ENCODE measurements at places on chromosomes 2 and 18. TPM values are rescaled to one million over a fixed set of nuclear protein-coding genes. Genes with fewer than 3 reads are reported as not detected.

- DNase-seq, result no peak
These were observed 48.3 kb upstream of the TMEM18 start for GRCh38 chr2:725468-725867.

GRCh38 chr2:60476206-60476954, 77.1 kb downstream of the BCL11A start:
- no peak for DNase-seq

DNA sequence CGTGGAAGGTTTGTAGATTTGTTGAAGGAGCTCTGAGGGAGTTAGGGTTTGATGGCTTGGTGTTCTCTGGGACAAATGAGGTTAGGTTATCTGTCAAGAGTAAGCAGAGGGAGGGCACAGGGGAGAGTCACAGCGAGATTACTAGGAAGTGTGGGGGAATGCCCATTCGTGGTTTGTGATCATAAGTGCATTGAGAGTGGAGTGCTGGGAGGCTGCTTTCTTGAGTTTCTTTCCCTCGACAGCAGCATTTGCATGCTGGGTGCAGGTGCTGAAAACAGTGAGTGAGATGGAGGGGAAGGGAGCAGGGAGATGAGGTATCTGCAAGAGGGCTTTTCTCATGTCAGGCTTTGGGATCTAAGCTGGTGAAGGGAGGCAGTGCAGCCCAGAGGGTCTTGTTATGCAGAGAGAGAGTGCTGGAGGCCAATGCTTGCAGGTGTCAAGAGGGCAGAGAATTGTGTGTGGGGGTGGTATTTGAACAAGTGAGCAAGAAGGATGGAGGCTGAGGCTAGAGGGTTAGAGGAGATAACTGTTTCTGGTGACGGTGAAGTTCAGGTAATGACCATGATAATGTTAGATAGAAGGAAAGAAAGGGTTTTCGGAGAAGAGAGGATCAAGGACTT, 8.8 kb downstream of the RALB start:
- DNase-seq, result no peak

- DNase-seq, result no peak
These were observed 8.3 kb downstream of the MDH1B start for GRCh38 chr2:206756816-206757215.

DNA sequence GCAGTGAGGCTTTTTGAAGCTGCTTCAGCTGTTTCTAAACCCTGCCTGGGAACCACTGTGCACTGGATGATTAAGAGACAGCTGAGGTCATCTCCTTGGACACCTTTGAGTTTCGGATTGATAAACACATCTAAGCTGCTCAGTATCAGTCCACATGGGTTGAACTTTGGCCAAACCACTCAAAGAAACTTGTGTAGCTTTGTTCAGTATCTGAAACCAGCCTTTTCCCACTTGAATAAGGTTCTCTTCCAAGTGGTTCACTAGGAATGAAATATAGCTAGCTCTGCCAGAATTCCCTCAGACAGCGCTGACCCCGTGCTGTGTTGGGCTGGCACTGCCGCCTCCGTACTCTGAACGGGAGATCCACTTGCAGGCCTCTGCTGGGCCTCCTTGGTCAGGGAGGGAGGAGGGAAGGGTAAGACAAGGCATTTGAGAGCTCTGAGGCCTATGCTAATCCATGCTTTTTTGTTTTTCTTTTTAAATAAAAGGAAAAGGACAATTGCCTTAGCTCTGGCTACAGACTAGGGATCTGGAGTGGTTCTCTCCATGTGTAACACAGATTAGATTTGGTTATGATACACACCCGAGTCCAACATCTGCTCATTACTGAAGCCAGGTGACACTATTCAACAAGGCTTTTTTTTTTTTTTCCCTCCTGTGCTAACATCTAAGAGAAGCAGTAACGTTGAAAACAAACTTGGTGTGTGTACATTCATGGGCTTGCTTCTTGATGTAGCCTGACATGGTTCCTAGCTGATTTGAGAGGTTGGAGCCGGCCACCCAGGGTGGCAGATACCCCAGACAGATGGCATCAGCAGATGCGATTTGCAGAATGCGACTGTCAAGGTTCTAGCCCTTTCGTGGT, 67.7 kb downstream of the NCK2 start:
- DNase-seq, result no peak

DNA sequence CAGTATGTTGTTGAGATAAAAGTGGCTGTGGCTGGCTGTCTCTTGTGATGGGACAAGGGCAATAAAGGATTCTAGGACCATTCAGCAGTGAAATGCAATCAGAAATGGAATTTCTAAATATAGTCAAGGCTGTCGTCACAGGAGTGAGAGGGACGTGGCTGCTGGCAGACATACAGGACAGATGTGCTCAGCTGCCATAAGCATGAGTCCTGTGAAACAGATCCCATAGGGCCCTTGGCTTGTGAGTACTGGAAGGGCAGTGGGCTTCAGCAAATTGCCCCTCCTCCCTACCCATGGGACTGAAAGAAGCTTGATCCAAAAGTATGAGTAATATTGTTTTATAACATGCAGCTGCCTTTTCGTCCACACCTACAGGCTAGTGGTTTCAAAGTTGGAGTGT, 4.2 kb upstream of the CNNM3 start:
- DNase-seq, result no peak

- DNase-seq, result no peak
These were observed 104.4 kb upstream of the SLC8A1 start for GRCh38 chr2:40556293-40556692.

DNA sequence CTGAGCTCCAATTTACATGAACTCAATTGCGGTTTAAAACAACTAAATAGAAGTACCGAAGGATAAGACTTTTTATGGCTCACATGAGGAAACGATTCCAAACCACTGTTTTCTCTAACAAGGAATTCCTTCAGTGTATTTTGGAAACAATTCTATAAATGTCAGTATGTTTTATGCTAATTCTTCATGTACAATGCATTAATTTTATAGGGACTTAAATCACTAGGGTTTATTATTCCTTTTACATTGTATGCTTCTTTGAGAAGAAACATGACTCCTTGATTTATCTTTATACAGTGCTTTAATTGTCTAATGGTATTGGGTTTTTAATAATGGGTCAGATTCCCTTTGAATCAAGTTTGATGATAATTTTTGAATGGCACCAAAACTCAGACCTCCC, 566.8 kb downstream of the EPHA4 start:
- no peak for DNase-seq

DNA sequence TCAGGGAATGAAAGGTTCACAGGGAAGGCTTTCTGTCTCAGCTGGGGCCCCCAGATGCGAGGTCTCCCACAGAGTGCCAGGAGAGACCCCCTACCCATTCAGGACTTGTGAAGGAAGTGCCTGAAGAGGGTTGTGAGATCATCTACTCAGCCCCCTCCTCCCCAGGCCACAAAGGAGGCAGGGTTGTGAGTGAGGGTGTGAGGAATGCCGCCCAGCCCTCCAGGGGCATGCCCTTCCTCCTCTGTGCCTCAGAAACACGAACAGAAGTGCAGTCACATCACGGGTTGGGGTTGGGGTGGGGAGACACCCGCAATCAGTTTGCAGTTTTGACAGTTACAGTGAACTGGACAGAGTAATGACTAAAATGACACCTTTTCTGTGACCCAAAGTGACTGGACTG, 5.0 kb downstream of the MAL start:
- no peak for DNase-seq

GRCh38 chr2:53474914-53475313, 292.7 kb upstream of the CHAC2 start:
- no peak for DNase-seq

GRCh38 chr2:226934546-226935201, 98.8 kb downstream of the RHBDD1 start:
- DNase-seq, result no peak

DNA sequence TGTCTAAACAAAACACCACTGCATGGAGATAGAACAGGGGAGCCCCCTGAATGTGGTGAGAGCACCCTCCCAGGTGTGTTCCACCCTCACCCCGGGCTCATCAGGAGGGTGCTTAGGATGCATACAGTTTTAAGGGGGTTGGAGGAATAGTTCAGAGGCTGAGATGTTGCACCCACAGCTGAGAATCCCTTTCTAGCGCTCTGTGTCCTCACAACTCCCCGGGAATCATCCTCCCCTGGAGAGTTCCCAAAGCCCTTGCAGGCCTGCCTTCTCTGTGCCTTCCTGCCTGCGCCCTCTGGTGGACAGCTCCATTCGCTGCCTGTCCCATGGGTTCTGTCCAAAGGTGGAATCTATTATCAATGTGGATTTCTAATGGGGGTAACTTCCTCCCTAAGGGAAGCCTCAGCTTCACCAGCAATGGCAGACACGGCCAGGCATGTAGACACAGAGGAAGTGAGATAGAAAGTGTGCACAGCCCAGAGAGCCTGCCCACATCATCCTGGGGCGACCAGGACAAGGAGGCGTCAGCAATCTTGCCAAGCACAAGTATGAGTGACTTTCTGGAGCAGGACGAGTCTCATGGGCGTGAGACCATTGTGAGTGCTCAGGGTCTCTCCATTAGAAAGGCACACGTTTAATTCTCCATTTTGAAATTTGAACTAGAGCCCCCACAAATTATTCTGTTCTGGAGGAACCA, 1.2 kb upstream of the UGT1A5 start:
- no peak for DNase-seq

GRCh38 chr2:2075875-2076529, 255.1 kb downstream of the MYT1L start:
- DNase-seq, result no peak

DNA sequence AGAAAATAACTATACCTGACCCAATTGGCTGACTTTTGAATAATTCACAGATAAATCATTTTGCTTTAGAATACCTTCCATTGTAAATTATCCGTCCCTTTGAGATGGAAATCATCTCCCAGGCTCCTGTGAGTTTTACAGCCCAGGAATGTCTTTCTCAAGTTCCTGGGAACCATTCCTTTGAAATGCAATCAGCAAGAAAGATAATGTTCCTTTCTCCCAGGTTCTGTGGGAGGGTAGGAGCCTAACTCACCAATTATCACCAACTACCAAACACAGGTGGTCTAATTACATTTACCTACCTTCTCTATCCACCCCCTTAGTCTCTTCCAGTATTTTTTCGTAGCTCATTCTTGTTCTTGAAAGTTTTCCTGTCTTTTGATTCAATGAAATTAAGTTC, 1016.0 kb downstream of the SOCS6 start:
- DNase-seq, result no peak

DNA sequence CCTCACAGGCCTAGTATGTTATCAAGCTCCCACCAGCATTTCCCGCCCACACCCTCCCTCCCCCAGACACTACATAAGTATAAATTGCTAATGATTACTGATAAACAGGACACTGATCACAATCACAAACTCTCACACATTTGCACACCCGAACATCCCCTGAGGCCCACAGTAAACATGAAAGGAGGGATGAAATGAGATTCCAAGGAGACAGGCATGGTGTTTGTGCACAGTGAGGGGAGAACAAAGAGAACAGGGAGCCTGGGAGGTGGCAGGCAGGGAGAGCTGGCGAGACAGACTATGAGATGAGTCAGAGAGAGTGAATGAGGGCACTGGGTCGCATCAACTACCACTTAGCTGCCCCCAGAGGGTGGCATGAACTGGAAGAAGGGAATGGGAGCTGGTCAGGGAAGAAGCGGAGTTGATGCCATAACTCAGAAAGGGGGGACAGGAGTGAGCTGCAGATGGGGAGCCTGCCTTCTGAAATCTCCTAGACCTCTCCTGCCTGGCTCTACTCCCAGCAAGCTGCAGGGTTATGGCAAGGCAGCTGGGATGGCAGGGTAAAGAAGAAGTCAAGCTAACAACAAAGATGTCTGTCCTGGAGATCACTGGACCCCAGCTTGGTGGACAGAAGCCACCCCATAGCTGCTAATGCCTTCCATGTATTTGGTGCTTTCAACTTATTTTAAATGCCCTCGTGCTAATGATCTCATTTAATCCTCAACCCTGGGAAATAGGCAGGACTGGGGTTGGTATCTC, 5.1 kb downstream of the KIF3C start:
- no peak for DNase-seq

DNA sequence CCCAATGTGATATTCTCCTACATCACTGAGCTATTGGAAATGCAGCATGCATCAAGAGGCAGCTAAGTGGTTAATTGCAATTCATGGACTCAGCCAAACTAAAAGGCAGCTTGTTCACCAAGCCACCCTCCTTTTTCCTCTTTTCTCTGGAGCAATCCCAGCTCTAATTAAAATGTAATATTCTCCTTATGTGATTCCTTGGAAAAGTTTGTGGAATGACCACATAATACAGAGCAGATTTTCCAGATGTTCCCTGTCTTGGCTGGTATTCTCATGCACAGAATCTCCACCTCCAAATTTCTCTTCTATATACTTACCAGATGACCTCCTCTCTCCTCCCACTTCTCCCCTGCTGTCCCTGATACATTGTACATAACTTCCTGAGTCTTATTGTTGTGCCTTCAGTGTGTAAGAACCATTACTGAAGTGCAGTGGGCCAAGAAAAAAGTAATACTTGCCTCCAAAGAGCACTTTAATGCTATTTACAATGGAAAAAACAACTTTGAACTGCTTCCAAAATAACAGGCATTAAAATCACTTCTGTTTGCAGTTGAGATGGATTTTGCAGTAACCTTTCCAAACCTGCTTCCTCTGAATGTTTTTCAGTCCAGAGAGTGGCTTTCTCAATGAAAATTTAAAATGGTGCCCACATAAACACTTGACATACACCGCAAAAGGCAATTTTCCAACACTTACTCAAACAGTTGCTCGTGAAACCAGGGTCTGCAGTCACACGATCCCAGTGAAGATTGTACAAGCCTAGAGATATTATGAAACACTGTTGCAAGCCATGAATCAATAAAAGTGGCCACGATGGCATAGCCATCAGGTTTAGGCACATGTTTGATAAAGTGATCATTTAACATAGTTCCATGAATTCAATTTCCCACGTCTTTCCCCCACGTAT, 258.0 kb downstream of the MTX2 start:
- no peak for DNase-seq

GRCh38 chr18:76621782-76622495, 126.9 kb upstream of the ZNF516 start:
- no peak for DNase-seq

DNA sequence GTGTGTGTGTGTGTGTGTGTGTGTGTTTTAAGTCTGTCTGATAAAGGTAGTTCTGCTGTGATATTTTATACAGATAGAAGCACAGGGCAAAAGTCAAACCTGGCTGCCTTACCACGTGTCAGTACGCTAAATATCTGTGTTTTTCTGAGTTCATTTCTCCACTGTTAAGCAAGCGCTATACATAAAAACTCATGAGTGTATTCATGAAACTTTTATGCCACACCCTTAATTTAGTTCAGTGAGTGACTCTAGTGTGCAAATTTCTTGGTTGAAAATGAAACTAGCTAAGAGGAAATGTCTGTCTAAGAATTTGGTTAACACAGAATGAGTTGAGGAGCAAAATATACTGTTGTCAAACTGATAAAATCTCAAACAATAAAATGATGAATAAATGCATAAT, 11.2 kb downstream of the CASP10 start:
- no peak for DNase-seq

SLC4A5 gene
- 0.11 TPM for total RNA-seq

PFN4 gene
- not detected for total RNA-seq

SPHKAP gene
- not detected for total RNA-seq

DSG4 gene
- total RNA-seq, result not detected

COL3A1 gene
- 411 TPM for total RNA-seq

ACADL gene
- 18.5 TPM for total RNA-seq

FBXO41 gene
- total RNA-seq, result 5.2 TPM

POTEI gene
- not detected for total RNA-seq

CELF4 gene
- total RNA-seq, result not detected
